Activated naive CD4-positive, alpha-beta T cell (primary cell): ENCODE measurements at places on chromosomes 7 and 10.

- DNase-seq, result no peak
Observed at GRCh38 chr7:81013083-81013817, 94.4 kb upstream of the SEMA3C start.

DNA sequence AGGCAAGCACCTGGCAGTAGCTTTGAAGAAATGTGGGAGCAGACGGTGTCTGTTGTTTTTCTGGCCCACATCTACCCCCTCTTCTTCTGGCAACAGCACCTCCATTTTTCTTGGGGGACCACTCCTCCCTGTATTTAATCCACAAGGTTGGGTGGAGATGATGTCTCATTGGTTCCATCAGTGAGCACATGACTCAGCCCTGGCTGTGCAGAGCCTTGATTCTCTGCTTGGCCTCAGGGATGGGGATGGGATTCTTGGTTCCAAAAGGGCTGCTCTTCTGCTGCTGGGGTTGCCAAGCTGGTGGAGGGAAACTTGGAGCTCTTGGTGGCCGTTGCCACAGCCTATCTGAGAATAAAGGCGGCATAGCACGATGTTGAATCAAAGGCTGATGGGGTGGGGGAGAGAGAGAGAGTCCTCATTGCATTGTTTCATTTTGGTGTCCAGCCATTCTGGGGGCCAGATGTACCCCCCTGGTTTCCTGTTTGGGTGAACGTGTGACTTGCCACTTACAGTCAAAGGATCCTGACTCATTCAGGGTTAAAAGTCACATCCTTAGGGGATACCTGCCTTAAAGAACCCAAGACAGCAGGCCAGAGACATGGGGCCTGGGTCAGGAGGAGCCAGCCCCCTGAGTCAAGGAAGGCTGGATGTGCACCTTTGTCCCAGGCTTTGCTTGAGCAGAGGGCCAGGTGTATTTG, 25.9 kb downstream of the GRK5 start:
- no peak for DNase-seq

- DNase-seq, result no peak
Observed at GRCh38 chr7:41824284-41824683, 121.4 kb upstream of the INHBA start.

DNA sequence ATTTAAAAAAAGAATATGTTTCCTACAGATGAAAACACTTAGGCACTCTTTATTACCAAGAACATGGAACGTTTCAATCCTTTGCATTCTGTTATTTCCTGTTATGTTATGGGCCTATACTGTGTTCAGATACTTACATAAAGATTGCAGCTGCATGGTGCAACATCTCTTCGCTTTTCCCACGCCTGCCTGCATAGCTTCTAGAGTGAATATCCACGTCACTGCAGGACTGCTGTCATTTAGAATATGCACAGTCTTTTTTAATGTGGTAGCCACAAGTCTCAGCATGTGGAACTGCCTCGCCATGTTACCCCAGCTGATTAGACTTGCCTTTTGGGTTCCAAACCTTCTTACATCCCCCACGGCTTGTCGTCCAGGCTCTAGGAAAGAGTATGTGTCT, 69.6 kb upstream of the GATA3 start:
- no peak for DNase-seq

GRCh38 chr7:69813637-69814240, 215.5 kb downstream of the AUTS2 start:
- DNase-seq, result no peak

GRCh38 chr10:93826355-93826754, 67.4 kb upstream of the SLC35G1 start:
- no peak for DNase-seq

DNA sequence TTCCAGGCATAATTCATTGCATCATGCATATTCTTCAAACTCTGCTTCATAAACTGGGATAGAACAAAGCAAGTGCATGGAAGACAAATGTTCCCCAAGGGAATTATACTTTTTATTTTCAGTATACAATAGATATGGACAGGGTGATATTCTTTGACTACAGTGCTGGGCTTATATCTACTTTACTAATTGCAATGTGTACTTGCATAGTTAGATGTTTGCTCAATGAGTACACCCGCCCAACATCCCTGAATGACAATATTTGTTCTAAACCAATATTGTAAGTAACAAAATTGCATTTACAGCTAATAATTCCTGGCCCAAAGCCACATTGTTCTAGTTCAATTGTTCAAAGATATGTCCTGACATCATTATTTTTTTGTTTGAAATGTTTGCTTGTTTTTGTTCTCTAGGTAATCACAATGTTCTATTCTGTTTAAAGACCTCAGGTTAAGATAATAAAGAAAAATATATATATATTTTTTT, 171.4 kb downstream of the PTN start:
- no peak for DNase-seq
